AG09319 (cell line): ENCODE measurements at places on chromosomes 6 and 20.

GRCh38 chr20:10954908-10955580, 281.2 kb upstream of the JAG1 start:
- DNase-seq, result no peak

GRCh38 chr20:37316116-37316774, 26.8 kb downstream of the MANBAL start:
- no peak for DNase-seq

- DNase-seq, result no peak
These were observed 47.1 kb upstream of the PIM1 start for GRCh38 chr6:37122861-37123260.

DNA sequence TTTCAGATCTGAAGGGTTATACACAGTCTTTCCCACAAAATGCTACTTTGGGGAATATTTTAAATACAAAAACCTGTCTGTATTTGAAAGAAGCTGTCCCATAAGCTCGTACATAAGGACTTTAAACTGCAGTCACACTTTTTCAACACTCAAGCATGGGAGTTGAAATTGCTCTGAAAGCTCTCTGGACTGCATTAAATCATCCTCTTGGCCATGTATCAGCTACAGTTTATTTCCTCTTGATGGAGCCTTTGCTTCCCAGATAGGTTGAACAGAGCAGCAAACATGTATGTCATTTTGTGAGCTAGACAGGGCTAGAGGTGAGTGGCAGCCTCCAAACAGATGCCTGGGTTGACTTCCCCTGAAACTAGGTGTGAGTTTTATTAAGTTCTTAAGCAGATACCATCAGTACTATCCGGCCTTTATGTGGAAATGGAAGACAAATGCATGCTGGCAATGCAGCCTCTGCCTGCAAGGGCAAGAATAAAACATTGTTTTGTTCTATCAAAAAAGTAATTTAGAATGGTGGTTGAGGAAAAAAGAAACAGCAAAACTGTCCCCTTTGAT, 105.9 kb upstream of the ENPP5 start:
- no peak for DNase-seq

DNA sequence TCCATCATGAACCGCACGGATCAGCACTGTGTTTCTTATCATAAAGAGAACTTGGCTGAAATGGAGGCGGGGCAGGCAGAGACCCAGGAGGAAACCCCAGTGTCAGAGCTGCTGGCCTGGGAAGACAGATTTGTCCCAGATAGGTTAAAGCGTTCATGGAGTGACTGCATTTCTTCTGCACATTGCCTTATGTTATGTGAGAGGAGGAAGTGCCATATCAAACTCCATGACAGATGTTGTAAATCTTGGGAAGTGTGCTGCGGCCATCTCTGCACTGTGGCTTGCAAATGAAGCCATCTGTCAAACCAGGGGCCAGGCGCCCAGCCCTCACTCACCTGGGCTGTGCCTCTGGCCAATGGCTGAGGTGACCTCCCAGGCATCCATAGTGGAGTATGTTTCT, 163.0 kb downstream of the SLC24A3 start:
- no peak for DNase-seq

- no peak for DNase-seq
These were observed 99.8 kb downstream of the SMOC2 start for GRCh38 chr6:168540713-168541291.

- no peak for DNase-seq
These were observed 258.8 kb downstream of the SMOC2 start for GRCh38 chr6:168699631-168700295.

DNA sequence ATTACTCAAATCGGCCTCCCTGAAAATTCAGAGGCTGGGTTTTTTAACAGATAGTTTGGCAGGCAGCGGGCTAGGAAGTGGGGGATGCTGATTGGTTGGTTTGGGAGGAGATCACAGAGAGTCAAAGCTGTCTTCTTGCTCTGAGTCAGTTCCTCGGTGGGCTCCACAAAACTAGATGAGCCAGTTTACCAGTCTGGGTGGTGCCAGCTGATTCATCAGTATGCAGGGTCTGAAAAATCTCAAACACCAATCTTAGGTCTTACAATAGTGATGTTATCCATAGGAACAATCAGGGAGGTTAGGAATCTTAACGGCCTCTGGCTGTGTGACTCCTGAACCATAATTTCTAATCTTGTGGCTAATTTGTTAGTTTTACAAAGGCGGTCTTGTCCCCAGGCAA, 190.7 kb downstream of the C6orf118 start:
- no peak for DNase-seq
